Activated naive CD4-positive, alpha-beta T cell (primary cell): ENCODE measurements at places on chromosomes 3 and 15.

DNA sequence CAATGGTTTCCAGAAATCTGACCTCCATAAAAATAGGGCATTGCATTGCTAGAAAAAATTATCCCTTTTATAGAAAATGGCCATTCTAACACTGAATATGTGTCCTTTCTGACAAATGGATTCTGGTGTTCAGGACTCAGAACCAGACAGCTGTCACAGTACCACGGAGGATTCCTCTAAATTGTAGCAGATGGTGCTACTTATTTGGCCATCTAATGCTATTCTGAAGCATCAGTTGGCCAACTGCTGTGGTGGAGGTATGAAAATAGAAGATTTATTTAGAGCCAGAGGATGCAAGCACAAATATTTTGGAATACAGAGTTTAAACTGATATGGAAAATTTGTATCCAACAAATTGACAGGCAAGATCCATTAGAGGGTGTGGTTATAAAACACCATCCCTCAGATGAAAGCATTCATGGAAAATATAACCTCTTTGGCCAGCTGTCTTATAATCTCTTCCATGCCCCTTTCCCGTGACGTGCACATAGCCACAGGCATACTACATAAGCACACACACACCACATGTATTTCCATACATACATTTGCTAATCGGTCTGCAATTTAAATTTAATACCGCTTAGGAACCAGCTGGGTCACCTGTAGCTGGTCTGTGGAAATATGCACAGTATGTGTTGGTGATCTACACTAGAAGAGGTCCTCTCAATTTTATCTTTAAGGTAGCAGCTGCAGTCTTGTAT lies 302.7 kb upstream of the KCNMB2 start:
- no peak for DNase-seq

DNA sequence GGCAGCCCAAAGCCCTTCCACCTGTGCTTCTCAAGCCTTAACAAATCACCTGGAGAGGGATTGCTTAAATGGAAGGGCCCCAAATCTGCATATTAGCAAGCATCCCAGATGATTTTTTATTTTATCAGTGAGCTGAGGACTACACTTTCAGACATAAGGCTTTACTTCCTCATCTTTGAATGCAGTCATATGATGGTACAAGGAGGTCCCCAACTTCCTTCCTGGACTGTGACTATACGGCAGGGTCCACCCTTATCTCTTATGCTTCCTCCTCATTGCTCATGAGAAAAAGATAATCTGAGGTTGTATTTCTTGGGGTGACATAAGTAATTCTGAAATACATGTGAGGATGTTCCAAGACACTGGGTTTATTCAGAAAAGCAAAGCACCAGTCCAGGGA lies 13.7 kb upstream of the HEG1 start:
- DNase-seq = no peak

DNA sequence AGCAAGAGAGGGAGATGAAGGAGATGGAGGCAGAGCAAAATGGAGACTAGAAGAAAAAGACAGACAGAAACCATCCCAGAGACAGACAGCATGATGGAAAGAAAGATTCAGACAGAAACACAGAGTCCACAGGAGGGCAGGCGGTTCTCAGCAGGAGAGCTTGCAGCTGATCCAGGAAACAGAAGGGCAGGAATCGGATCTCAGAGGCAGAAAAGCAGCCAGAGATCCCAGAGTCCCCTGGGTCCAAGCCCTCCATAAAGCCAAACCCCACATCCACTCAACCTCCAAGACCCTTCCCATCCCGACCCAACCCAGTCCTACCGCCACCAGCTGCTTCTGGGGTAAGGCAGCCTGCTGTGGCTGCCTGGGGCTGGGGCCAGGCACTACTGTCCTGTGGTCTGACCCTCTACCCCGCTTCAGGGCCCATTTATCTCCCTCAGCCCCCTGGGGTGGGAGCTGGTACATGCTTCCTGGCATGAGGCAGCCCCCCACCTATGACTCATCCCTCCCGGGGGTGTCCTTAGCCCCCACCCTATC lies at the start of gene UCN2:
Gene UCN2, minus strand, starts transcription at position 400 of the 537 bp plus-strand sequence. CDS start 657 bp downstream, outside the sequence.
- no peak for DNase-seq

DNA sequence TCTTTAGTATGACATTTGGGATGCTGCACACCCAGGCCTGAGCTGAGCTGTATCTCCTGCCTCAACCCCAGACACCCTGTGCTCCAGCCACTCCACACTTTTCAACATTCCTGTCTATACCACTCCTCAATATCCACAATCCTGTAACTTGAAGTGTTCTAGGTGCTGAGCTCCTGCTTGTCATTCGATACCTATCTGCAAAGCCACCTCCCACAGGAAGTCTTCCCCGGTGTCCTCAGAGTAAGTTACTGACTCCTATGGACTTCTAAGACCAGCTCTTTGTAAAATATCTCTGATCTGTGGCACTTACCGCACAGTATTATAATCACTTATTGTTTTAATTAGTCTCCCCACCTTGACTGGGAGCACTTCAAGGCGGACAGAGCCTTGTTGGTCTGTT lies 1.2 kb upstream of the CAV3 start:
- no peak for DNase-seq

DNA sequence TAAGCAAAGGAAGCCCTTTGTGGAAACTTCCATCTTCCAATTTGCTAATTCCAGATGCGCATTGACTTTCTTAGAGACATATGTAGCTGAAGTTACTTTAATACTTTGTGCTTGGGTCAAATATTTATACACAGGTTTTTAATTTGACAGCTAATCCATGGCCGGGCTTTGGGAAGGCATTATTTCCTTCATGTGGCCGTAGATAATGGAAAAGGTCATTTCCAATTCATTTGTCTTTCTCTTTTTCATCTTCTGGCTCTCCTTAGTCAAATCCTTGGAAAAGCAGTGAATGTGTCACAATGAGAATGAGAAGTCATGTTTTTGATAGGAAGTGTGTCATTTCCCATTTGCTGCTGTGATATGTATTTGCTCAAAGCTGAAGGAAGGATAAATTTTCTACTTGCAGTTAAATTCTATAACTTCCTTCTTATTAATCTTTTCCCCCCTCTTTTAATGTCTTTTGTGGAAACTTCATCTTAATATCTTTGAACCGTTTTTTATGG lies 323.3 kb downstream of the CLSTN2 start:
- no peak for DNase-seq

- DNase-seq = no peak
These were observed 70.9 kb upstream of the PLXNA1 start for GRCh38 chr3:126912027-126912422.

DNA sequence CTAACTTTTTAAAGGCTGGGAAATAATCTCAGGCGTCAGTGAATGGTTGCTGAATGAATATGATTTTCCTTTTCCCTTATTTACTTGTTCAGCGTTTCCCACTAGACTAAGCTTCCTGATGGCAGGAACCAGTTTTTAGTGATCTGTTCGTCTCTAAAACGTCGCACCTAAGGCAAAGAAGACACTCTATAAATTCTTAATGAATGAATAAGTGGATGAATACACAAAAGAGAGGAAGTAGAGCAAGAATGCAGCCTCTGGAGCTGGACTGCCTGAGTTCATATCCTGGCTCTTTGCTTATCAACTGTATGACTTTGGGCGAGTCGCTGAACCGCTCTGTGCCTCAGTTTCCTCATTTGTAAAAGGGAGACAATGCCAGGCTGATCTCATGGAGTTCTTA lies 38.7 kb downstream of the WNT7A start:
- DNase-seq = no peak

GRCh38 chr15:59437142-59437816 lies 707 bp upstream of the FAM81A start:
- DNase-seq = no peak

DNA sequence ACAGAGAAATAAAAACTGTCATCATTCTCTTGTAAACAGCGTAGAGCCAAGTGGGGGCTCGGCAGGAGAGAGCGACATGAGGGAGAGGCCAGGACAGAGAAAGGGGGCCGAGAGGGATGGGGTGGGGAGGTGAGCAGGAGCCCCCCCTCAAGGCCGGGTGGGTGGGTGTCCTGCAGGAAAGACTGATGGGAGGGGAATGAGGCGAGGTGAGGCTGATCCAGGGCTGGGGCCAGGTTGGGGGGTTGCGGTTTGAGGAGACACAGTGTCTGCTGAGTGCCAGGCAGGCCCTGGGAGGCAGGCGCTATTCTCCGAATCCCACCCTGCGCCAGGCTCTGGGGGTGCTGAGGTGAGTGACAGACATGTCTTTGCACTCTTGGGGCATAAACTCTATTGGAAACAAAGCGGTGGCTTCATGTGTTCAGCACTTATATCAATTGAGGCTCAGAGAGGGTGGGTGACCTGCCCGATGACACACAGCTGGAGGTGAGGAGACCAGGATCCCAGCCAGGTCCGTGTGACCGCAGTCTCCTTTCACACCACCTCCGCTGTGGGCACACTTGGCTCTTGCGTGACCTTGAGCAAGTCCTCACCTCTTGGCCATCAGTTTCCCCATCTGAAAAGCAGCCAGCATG lies 19.6 kb upstream of the CSPG4 start:
- no peak for DNase-seq

- no peak for DNase-seq
These were observed 57.1 kb downstream of the TCAIM start for GRCh38 chr3:44395714-44396113.

DNA sequence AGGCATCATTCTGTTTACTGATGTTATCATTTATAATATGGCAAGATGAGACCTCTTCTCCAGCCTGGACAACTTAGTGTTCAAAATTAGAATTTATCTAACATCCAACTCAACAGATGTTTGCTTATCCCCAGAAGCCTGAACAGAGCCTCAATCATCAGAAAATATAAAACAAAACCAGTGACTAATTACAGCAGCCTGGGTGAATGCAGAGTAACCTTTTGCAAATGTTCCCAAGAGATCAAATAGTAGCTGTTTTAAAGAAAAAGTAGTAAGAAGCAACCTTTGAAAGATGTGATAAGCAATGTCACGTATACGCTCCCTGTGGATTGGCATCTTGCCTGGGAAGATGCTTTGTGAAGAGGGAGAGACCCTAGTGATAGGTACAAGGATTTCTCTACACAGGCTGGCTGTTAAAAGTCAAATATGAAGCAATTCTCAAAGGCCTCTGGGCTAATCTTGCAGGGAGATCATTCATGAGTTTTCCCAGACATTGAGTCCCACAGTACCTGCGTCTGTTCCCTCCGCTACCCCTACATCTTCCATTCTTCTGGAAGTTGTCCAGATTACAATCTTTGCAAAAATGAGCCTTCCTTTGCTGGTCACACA lies 39.3 kb upstream of the PRICKLE2 start:
- DNase-seq = no peak

DNA sequence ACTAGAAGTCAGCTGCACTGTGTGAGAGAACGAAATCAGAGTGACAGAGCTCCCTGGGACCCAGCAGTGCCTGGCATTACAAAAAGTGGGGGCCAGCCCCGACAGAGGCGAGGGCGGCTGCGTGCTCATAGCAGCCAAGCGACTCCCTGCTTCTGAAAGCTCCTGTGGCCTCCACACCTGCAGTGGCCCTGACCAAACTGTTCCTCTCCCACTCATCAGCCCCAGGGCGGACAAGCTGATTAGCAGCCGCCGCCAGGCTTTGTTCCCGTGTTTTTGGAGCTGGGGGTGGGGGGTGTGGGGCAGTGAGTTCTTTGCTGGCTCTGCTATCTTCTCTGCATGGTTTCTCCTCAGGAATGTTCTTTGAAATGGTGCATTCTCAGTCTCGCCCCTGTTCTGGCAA lies 58.1 kb downstream of the DGKG start:
- DNase-seq = no peak

DNA sequence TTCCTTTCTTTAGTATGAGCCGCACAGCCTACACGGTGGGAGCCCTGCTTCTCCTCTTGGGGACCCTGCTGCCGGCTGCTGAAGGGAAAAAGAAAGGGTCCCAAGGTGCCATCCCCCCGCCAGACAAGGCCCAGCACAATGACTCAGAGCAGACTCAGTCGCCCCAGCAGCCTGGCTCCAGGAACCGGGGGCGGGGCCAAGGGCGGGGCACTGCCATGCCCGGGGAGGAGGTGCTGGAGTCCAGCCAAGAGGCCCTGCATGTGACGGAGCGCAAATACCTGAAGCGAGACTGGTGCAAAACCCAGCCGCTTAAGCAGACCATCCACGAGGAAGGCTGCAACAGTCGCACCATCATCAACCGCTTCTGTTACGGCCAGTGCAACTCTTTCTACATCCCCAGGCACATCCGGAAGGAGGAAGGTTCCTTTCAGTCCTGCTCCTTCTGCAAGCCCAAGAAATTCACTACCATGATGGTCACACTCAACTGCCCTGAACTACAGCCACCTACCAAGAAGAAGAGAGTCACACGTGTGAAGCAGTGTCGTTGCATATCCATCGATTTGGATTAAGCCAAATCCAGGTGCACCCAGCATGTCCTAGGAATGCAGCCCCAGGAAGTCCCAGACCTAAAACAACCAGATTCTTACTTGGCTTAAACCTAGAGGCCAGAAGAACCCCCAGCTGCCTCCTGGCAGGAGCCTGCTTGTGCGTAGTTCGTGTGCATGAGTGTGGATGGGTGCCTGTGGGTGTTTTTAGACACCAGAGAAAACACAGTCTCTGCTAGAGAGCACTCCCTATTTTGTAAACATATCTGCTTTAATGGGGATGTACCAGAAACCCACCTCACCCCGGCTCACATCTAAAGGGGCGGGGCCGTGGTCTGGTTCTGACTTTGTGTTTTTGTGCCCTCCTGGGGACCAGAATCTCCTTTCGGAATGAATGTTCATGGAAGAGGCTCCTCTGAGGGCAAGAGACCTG lies 13.2 kb downstream of the GREM1 start:
- DNase-seq = no peak

DNA sequence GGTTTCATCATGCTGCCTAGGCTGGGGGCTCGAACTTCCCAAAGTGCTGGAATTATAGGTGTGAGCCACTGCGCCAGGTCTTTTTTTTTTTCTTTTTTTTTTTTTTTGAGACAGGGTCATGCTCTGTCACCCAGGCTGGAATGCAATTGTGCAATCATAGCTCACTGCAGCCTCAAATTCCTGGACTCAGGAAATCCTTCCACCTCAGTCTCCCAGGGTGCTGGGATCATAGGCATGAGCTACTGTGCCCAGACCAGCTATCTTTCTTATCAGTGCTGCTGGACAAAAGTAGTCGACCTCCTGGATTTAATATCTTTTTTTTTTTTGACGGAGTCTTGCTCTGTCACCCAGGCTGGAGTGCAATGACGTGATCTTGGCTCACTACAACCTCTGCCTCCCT lies 60.8 kb downstream of the TFDP2 start:
- DNase-seq = no peak

DNA sequence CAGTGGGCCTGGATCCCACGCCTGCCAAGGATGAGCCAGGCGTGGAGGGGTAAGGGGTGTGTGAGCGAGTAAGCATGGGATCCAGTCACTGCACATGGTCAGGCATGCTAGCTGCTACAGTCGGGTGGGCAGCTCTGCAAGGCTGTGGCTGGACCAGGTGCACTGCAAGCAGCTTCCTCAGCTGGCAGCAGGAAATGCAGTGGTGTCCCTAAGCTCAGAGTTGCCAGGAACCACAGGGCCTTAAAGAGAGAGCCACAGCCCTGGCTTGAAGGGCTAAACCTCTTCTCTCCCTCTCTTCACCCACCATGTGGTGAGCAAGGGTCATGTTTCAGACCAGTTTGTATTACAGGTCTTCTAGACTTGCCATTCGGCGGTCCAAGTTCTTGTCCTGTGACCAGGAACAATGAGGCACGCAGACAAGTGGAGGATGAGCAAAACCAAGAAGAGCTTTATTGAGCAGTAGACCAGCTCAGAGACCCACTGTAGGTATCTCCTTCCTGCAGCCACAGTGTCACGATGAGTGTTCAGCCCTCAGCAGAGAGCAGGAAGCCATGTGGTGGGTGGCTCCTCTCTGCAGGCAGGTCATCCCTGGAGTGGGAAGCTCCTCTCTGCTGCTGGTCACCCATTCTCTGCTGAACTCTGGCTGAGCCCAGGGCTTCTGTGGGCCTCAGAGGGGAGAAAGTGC lies 511.9 kb downstream of the PYDC2 start:
- no peak for DNase-seq
